Stimulated activated CD8-positive, alpha-beta memory T cell treated with anti-CD3 and anti-CD28 coated beads, Interleukin-7, amount 100 ng/mL, for 4 hours (primary cell): ENCODE measurements at places on chromosomes 1 and 21.

DNA sequence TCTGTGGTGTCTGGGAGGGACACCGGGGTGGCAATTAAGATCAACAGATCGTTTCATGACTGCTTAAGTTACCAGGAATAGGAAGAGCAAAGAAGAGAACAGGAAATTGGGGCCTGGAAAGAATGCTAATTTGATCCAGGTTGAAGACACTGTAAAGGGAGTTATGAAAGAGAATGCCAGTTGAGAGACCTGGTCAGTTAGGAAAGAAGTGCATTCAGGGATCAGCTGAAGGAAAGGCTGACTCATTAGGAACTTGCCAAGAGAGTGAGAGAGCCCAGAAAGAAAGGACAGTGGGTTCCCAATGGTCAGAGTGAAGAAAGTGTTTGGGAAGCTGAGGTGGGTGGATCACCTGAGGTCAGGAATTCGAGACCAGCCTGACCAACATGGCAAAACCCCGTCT is 119.6 kb downstream of the UBE2U start:
- DNase-seq, result no peak

DNA sequence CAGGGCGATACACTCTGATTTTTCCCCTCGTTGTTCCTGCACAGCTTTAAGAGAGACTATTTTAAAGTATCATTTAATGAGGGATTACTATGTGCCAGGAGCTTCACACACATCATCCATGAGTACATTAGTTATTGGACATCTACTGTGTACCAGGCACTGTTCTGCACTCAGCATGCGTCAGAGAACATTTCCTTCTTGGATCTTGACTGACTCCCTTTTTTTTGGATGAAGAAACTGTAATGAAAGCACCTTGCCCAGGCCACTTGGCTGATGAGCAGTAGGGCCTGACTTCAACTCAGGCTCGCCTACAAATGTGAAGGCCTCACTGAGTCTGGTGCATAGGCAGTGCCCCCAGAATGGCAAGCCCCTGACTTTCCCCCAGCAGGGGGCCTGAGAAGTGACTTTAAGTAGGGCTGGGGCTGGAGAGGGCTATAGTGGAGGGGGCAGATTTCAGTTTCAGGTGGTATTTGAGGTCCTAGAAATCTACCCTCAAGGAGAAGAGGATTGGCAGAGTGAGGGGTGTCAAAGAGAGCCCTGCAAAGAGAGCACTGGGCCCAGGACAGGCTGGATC is 50.0 kb downstream of the PTPRU start:
- DNase-seq, result no peak

DNA sequence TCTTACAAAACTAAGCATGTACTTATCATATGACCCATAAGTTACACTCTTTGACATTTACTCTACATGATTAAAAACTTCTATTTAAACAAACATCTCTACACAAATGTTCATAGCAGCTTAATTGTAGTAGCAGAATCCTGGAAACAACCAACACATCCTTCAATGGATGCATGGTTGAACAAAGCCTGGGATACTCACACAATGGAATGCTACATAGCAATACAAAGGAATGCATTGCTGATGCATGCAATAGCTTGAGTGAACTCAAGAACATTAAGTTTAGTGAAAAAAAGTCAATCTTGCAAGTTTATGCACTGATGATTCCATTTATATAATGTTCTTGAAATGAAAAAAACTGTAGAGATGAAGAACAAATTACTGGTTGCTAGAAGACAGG is 686.9 kb downstream of the LRRIQ3 start:
- DNase-seq, result no peak

DNA sequence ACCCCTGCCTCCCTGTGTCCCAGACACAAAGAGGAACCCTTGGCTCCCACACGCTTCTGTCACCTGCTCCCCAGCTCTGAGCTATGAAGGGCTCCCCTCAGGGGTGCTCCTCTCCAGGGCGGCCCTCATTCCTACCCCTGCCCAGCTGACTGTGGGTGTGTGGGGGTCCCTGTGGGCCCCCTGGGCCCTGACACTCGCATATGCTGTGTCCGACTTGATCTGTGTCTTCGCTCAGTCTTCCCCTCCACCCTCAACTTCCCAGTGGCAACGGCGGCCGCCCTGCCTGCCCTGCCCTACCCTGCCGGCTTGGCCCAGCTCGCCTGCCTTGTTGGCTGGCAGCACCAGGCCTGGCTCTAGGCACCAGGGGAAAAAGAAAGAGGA is 1.2 kb downstream of the KCNQ4 start:
- DNase-seq, result no peak

DNA sequence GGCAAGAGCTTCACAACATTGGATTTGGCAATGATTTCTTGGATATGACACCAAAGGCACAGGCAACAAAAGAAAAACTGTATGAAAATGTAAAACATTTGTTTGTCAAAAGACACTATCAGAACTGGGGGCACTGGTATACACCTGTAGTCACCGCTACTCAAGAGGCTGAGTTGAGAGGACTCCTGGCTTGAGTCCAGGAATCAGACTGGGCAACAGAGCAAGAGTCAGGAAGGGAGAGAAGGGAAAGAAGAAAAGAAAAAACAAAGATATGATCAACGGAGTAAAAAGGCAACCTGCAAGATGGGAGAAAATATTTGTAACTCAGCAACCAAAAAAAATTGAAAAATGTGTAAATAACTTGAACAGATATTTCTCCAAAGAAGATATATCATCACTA is 6.0 kb upstream of the TUT4 start:
- DNase-seq, result no peak

GRCh38 chr1:34975338-34975737 is 9.8 kb downstream of the TMEM35B start:
- DNase-seq, result no peak

- DNase-seq, result no peak
Measured at GRCh38 chr1:154468535-154469250, 33.3 kb upstream of the TDRD10 start.

- DNase-seq, result no peak
Measured at GRCh38 chr1:116950517-116951199, 40.9 kb downstream of the PTGFRN start.

DNA sequence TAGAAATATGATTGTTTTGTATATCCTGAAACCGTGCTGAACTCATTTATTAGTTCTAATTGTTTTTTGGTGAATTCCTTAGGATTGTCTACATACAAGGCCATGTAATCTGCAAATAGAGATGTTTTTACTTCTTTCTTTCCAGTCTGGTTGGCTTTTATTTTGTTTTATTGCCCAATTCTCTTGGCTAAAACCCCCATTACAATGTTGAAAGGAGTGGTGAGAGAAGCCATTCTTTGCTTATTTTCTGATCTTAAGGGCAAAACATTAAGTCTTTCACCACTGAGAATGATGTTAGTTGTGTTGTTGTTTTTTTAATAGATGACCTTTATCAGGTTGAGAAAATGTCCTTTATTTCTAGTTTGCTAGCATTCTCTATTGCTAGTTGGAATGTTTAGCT is 157.3 kb downstream of the NTMT2 start:
- no peak for DNase-seq

- DNase-seq, result no peak
Measured at GRCh38 chr1:230749150-230749549, 2.0 kb downstream of the CAPN9 start.

- DNase-seq, result no peak
Measured at GRCh38 chr1:227343727-227344551, 25.6 kb upstream of the CDC42BPA start.

- DNase-seq, result no peak
Measured at GRCh38 chr1:227748496-227749182, 13.4 kb downstream of the SNAP47 start.

GRCh38 chr1:10054465-10054864 is 21.7 kb downstream of the UBE4B start:
- no peak for DNase-seq

DNA sequence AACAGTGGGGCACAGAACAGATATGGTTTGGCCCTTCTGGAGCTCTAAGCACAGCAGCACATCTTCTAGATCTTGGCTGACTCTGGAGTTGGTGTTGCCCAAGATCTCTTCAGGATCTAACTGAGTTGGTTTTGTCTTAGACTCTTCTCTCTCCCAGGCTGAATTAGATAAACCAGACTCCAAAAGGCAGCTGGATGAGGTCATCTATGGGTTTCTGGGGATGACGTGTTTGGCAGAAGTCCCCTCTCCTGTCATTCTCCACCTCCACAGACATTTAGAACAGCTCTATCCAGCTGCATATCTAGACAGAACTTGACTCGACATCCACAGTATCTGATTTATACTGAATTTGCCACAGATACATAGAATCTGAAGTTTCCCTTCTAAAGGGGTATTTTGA is 75.3 kb downstream of the ST6GALNAC5 start:
- no peak for DNase-seq

GRCh38 chr1:230158415-230159291 is 91.6 kb downstream of the GALNT2 start:
- DNase-seq, result no peak

DNA sequence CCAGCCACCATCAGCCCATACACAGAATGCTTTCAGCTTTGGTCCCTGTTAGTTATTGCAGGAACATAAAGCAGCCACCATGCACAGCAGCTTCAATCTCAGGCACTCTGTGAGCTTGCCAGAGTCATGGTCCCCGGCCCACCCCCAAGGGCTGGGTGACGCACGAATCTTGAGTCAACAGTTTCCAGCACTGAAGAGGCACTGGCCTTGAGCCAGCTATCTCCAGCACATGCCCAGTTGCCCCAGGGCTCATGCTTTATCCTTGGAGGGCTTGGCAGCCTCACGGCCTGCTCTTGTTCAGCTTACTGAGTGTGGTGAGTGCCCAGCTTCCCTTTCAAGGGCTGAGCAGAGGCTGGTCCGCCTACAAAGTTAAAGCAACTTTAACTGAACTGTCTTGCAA is 200.7 kb upstream of the RAB4A start:
- DNase-seq, result no peak

DNA sequence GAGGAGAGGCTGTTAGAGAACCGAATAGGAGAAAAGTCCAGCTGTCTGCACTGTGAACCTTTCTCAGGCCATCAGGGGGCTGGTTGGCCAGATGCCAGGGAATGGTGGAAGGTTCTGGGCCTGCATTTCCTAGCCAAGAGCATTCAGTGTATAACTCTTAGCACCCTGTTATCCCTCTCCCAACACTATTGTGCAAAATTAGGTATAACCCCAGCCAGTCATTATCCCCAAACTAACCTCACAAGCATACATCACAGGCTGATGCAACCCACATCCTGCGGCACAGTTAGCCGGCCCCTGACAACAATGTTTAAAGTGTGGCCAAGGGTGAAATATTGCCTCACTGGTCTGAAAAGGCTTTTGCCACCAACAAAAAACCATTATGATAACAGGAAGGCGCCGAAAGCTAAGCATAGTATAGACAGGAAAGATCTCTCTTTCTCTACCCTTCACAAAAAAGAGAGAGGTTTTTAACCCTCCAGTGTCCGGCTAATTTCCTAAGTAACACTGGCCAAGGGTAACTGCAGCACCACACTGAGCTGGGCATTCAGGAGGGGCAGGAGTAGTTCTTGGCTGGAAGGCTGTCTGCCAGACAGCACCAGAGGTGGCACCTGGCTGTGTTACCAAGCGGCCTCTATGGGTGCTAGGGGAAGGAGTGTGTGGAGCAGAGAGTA is 77.3 kb upstream of the BCAR3 start:
- DNase-seq, result no peak

GRCh38 chr1:96367791-96368190 is 353.8 kb upstream of the PTBP2 start:
- no peak for DNase-seq

- DNase-seq, result no peak
Measured at GRCh38 chr1:153353226-153353947, 4.3 kb upstream of the S100A9 start.

GRCh38 chr1:89070509-89070908 is 5.5 kb upstream of the GBP1 start:
- no peak for DNase-seq

- DNase-seq, result no peak
Measured at GRCh38 chr21:46474382-46474781, 15.7 kb downstream of the DIP2A start.

GRCh38 chr1:85296980-85297379 is 20.5 kb upstream of the BCL10 start:
- no peak for DNase-seq

GRCh38 chr1:243420016-243420945 is 164.4 kb downstream of the SDCCAG8 start:
- DNase-seq, result no peak
